CD4-positive, alpha-beta T cell treated with Interleukin-17A for 1 hour (primary cell): ENCODE measurements at places on chromosomes 3 and 15.

GRCh38 chr15:74839526-74840395 lies 3.2 kb downstream of the ULK3 start:
- DNase-seq: no peak

DNA sequence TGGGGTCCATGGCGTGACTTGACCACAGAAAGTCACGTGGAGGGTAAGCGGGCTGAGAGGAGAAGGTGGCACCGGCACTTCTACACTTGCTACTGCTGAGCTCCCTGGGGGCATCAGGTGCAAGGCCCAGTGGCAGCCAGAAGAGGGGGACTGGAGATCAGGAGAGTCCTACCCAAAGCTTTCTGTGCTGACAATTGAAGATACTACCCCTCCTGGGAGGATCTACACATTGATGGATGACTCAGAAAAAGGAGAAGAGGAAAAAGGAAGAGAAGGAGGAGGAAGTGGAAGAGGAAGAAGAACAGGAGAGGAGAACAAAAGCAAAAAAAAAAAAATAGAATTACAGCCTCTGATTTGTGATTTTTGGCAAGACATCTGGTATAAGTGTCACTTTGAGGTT lies 41.2 kb downstream of the MYO5C start:
- no peak for DNase-seq

- no peak for DNase-seq
These were observed 114.5 kb upstream of the GOLGA8J start for GRCh38 chr15:29968099-29968894.

- DNase-seq: no peak
These were observed 70.4 kb downstream of the UMPS start for GRCh38 chr3:124800511-124801258.

DNA sequence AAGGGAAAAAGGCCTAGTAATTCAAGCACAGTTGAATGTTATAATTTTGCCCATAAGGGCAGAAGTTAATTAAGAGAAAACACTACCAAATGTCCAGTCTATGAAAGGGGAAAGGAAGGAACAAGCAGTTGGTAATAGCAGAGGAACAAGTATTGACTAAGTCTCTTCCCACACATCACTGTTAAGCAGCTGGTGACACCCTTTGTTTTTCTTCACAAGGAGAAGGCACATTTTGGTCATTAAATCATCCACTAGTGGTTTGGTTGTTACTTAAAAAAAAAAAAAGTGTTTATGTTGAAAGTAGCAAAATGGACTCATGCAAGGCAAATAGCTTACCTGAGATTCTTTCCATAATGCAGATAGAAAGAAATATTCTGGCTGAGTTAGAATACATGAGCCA lies 321.4 kb upstream of the NECTIN3 start:
- DNase-seq: no peak

- DNase-seq: no peak
These were observed 428.1 kb downstream of the ROBO2 start for GRCh38 chr3:77467702-77468625.

DNA sequence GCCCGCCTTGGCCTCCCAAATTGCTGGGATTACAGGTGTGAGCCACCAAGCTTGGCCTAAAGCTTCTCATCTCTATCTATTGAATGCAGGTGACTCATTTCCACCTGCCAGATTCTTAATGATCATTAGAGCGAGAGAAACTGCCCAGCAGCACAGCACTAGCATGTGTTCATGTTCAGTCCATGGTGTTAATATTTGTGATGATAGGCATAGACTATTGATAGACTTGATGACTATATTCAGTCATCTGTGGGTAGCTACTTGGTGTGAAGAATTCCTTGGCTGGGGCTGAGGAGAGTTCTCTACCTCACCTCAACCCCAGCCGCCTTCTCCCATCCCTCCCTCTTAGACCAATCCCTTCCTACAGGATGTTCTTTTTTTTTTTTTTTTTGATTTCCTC lies 60.0 kb downstream of the ST6GAL1 start:
- DNase-seq: no peak

GRCh38 chr3:16142350-16143025 lies 32.0 kb upstream of the GALNT15 start:
- DNase-seq: no peak

- no peak for DNase-seq
These were observed 21.2 kb downstream of the CCR4 start for GRCh38 chr3:32972482-32973146.

GRCh38 chr15:29821416-29822099 lies 710 bp downstream of the TJP1 start:
- no peak for DNase-seq

DNA sequence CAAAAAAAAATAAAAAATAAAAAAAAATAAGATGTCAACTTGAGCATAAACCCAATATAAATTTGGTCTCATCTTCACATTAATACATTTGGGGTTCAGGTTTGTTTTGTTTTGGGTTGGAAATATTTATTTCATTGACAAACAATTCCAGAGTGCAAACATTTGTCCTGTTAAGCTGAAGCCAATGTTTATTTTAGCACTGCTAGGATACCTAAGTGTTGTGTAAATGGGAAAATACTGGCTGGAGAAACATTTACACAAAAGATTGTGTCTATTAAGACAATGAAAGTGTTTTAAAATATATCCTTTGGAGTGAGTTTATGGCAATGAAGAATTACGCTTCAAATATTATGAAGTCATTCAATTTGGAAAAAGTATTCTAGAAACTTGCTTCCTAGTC lies 91.1 kb downstream of the MEIS2 start:
- no peak for DNase-seq

GRCh38 chr3:134334231-134334900 lies 39.9 kb downstream of the AMOTL2 start:
- DNase-seq: no peak

DNA sequence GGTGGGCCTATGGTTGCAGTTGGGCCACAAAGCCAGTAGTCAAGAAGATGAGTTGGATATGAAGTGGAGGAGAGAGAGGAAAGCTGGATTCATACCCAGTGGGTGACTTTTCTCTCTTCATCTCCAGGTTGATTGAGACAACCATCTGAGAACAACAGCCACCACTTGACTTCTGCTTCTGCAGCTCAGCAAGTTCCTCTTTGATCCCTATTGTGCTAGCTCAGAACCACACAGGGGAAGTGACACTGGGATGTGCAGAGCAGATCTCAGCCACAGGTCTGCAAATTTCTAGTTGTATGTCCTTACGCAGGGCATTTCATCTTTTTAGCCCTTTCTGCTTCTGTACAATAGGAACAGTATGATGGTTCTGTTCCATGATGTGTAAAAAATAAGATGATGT lies 459.2 kb upstream of the ARRDC4 start:
- DNase-seq: peak; percentile 10

DNA sequence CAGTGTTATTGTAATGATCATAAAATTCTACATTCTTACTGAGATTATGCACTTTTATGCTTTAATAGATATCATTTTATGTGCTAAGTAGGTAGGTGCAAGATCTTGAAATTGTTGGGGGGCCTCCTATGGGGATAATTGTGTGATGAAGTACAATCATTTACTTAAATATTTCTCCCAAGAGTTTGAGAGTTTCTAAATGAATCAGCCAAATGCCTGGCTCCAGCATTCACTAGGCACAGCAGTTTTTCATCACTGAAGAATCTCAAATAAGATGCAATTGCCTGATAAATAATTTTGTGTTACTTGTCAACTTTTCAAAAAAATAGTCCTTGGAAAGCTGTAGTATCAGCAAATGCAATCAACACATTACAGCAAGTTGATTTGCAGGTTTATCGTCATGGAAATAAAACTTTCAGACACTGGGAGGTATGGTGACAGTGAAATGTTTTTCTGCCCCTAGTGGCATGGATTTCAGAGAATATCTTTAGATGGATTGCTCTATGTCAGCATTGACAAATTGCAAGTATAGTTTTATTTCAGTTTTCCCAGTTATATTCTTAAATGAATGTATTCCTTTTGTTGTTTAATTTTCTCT lies 167.1 kb downstream of the NEK11 start:
- DNase-seq: no peak

GRCh38 chr3:177601152-177601551 lies 403.9 kb upstream of the TBL1XR1 start:
- DNase-seq: no peak

DNA sequence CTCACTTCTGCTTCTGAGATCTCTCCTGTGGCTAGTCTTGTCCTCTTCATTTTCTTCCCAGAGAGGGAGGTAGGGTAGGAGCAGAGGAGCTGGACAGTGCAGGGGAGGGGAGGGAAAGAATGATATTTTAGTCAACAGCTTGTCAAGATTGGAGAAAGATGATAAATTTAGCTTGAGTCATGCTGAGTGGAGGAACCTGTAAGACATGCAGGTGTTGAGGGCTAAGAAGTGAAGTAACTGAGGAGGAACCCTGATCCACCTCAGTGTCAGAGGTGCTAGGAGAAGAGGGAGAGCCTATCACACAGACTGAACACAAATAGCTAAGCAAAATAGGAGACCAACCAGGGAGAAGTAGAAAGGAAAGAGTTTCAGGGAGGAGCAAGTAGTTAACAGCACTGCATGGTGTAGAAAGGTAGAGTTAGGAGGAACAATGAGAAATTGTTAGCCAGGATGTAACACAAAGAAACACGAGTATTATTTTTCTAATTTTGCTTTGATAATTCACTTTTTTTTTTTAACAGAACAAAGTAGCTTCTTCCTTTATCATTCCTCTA lies 108.2 kb upstream of the CHRM5 start:
- no peak for DNase-seq

GRCh38 chr15:40098489-40099261 lies 10.0 kb downstream of the BMF start:
- DNase-seq: peak; percentile 75
